Stimulated activated naive CD8-positive, alpha-beta T cell treated with anti-CD3 and anti-CD28 coated beads, Interleukin-15, amount 100 ng/mL, for 72 hours (primary cell): ENCODE measurements at places on chromosomes 5 and 9.

DNA sequence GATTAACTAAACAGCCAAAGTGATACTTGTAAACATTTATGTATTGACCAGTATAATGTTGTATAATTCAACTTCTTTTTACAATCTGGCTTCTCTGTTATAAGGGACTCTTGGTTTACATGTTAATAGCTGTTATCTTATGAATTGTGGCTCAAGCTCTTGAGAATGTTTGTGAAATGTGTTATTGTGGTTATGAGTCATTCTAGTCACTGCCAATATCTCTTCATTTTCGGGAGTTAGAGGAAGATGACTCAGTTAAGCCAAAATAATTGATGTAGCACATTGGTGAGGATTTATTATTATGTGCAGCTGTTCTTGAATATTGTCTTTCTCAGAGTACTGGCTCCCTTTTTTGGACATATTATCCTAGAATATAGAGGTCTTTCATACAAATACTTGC is 655.2 kb upstream of the RIOK2 start:
- no peak for DNase-seq

DNA sequence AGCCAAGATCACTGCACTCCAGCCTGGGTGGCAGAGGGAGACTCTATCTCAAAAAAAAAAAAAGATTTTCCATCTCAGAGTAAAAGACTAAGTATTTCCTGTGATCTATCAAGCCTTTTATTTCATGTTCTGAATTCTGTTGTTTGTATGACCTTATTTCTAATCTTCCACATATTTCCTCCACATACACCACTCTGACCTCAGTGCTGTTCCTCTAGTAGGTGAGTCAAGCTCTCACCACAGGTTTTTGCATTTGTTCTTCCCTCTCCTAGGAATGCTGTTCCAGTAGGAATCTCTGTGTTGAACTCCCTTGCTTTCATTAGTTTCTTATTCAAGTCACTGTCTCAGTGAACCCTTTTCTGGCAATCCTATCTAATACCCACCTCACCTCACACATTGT is 68.1 kb downstream of the INVS start:
- DNase-seq, result no peak

DNA sequence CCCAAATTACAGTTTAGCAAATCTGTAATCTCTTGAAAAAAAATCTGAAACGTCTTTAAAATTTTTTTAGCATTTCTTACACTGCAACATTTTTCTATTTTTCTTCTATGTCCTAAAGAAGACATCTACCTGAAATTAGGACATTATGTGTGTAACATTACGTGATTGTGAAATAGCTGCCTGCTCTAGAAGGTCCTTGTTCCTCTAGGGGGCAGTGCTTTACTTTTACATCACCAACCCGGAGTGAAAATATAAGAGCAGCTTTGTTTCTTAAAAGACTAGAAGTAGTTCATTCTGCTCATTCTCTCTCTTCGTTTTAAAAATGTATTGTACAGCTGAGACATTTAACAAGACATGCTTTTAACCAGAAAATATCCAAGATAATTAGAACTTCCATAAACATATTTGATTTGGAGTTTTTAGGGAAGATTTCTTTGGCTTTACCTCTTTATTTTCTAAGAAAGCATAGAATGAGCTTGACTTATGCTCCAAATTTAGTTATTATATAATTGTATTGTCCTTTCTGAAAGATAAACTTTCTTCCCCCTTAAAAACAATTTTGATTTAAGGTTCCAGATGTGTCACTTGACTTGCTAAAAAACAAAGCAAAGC is 48.1 kb upstream of the RIOK2 start:
- peak; percentile 11 for DNase-seq

DNA sequence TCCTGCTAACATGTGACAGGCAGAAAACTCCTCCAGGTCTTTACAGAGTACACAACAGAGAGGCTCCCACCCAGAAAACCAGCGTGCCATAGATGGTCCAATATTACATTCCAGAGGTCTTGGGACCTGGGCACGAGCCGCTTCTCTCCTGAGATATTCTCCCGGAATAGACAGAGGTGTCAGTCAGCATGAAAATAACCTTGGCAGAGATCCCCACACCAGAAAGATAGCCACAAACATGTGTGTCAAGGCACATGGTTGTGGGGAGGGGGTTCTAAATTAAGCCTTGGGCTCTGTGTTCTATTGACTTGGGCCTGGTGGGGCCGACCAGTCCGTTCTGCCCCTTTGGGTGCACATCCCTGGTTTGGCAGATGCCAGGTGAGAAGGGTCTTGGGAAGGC is 78.4 kb downstream of the BOD1 start:
- DNase-seq, result no peak

DNA sequence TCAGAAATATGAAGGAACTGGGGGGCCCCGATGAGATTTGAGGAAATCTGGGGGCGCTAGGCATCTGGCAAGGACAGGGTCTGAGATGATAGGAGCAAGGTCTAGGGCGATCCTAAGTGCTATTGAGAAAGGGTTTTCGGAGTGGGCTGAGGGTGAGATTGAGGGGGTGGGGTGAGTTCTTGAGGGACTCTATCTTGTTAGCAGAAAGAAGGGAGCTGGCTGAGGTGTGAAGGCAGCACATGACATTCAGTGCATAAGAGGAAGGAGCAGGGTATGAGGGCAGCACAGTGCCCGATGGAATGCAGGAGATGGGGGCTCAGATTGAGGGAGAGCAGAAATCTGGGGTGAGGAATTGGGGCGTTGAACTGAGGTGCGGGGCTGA is 640 bp downstream of the TRIM32 start:
- no peak for DNase-seq

DNA sequence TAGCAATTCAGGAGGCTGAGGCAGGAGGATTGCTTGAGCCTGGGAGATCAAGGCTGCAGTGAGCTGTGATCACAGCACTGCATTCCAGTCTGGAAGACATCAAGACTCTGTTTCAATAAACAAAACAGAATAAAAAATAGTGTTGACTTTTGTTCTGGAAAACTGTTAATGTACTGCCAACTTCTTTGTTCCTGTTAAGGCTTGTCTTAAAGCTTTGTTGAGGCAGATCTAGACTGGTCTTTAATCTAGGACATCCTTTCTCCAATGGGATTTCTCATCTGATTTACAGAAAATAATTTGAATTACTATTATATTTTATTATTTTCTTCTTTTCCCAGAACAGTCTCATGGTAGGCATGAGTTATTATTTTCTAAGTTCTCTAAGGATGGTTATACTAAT is 26.0 kb downstream of the BDP1 start:
- DNase-seq, result no peak

GRCh38 chr5:139342423-139342723 is 719 bp downstream of the PAIP2 start:
- no peak for DNase-seq

GRCh38 chr5:56460195-56460546 is 227.0 kb upstream of the ANKRD55 start:
- no peak for DNase-seq

GRCh38 chr9:131585375-131585774 is 40.1 kb downstream of the PRRT1B start:
- DNase-seq, result peak; percentile 42

GRCh38 chr9:23811633-23812032 is 14.4 kb downstream of the ELAVL2 start:
- no peak for DNase-seq

GRCh38 chr9:133323991-133324703 is 11.8 kb downstream of the SURF6 start:
- peak; percentile 3 for DNase-seq

DNA sequence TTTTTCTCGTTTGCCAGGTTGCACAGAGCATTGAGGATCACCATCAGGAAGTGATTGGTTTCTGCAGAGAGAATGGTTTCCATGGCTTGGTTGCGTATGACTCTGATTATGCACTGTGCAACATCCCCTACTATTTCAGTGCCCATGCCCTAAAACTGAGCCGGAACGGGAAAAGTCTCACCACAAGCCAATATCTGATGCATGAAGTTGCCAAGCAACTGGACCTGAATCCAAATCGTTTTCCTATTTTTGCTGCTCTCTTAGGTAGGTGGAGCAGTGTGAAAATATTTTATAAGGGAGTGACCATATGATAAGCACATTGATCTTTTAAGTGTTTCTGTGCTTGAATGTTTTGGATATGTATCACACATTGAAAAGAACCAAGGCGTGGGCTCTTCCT is 17.7 kb upstream of the FAM120AOS start:
- no peak for DNase-seq

DNA sequence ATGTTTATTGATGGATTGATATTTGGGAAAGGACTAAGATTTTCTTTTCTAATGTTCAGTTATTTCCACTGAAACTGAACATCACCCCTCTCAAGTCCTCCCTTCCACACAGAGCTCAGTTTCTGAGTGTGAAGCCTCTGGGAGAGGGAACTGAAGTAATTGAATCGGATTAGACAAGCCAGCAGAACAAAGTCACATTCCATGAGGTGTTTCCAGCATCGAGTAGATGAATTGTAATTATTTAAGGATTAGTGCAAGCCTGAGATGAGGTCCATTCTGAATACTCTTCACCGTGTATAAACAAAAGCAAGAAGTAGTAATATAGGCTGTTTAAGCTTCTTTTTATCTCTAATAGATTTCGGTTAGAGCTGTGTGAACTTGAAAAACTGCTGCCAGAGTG is 2060.5 kb downstream of the MAT2B start:
- DNase-seq, result no peak

GRCh38 chr5:100905259-100905914 is 2.3 kb upstream of the ST8SIA4 start:
- DNase-seq, result peak; percentile 13

- DNase-seq, result no peak
These were observed 3.5 kb downstream of the NRG2 start for GRCh38 chr5:140039561-140039960.

- no peak for DNase-seq
These were observed 98.3 kb downstream of the WDR70 start for GRCh38 chr5:37477426-37477825.

- DNase-seq, result no peak
These were observed 302.9 kb downstream of the NSG2 start for GRCh38 chr5:174348311-174348981.

DNA sequence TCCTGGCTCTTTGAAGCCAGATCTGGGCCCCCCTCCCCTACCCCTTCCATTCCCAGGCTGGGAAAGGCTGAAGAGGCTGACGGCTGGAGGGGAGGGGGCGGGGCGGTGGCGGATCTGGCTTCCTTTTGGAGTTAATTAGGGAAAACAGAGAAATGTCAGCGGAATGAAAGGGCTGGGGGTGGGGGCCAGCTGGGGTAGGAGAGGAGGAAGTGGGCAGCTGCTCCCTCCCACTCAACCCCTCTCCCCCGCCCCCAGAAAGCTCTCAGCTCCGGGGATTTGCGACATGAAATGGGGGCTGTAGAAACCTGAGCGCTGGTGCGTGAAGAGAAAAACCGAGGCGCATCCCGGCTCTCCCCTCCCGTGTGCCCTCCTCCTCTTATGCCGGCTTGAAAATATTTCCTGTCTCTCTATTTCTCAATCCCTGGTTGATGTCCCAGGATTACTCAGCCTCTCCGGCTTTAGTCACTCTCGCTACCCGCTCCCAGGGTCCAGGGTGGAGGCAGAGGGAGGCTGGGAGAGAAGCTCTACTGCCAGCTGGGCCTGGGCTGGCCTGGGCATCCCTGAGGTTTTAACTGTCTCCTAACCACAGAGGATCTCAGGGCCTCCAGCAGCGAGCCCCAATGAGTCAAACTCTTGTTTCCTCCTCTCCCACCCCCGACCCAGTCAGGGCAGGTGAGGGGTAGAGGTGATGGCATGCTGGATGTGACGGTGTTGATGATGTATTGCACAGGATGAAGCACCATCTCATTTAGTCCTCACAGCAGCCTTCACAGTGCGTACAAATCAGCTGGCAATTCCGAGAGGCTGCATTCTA is 20.1 kb downstream of the PCDHGC5 start:
- DNase-seq, result no peak

DNA sequence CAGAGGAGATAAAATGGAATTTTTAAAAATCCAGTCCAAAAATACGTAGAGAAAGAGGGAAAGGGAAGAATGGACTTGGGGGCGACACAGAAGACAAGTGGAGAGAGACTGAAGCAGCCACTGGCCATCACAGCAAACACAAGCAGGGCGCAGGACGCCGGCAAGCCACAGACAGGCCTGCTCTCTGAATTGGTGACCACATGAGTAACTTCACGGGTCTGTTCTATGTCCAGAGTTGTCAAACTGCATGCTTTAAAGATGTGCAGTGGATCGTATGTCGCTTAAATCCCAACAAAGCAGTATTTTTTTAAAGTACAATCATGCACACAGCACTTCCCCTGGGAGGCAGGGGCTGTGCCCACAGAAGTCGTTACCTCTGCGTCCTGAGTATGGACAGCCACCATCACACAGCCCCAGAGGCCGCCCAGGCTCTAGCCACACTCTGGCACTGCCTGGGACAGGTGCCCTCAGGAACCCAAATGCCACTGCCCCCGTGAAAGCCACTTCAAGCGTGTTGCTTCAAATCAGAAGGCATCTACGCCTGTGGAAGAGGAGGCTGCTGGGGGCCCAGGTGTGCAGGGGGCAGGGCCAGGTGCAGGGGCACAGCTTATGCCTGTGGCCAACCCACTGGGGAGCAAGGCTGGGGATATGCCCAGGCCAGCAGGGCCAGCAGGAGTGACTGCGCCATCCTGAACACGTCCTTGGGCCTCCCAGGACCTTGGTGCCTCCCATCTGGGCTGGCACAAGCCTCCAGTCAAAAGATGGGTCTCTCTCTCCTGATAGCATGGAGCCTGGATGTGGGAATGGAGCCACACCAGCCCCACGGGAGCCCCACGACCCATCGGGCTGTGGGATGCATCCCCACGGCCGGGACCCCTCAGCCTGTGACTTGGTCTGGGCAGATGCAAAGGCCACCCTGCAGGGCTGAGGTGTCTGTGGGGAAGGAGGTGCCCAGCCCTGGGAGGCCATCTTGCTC is 5.9 kb upstream of the LRRC14B start:
- no peak for DNase-seq

DNA sequence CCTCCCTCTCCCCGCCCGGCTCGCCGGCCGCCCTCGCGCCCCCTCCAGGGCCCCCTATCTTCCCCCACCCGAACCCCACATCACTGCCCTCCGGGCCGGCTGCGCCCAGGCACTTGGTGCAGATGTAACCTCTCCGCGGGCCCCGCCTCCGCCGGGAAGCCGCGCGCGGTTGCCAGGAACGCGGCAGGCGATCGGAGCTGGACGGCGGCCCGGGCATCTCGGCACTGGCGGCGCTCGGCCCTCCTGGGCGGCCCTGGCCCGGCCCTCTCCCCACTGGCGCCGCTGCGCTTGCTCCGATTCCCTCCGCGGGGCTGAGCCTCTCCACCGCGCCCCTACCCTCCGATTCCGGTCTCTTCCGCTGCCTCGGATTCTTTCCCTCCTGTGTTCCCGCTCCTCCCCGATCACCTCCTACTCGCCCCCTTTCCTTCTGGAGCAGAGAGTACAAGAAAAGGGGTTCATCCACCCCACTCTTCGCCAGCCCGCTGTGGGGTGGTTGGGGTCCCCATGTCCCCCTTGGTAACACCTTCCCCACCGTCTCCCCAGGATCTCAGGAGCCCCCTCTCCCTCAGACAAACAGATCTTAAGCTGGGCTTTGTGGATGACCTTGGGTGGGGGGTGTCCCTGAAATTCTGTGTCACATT is 70.6 kb downstream of the C9orf50 start:
- no peak for DNase-seq
